Stimulated activated naive CD4-positive, alpha-beta T cell (primary cell): ENCODE measurements at places on chromosomes 2 and 18.

DNA sequence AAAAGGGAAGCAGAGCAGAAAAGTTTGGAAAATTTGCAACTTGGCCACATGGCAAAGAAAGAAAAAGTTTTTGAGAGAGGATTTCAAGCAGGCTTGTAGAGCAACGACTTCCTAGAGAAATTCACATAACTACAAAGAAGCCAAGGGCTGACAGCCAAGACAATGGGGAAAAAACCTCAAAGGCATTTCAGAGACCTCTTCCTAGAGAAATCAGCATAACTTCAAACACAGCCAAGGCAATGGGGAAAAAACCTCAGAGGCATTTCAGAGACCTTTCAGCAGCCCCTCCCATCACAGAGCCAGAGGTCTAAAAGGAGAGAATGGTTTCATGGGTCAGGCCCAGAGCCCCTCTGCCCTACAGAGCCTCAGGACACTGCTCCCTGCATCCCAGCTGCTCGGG lies 7.2 kb downstream of the ADI1 start:
- DNase-seq: no peak

DNA sequence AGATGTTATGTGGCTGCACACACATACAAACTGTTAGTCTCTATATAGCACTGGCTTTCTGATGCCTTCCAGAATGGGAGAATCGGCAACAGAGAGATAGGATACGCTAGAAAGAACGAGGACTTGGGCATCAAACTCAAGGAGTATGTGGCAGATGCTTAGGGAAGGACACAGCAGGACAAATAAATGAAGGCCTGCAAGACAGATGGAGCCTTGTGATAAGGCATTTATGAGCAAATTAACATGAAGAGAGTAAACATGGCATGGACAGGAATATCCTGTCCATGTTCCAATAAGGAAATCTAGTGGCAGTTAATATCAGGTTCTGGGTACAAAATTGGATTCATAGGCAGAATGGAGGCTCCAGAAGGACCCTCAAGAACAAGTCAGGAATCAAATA lies 136.9 kb downstream of the SLC4A10 start:
- no peak for DNase-seq

DNA sequence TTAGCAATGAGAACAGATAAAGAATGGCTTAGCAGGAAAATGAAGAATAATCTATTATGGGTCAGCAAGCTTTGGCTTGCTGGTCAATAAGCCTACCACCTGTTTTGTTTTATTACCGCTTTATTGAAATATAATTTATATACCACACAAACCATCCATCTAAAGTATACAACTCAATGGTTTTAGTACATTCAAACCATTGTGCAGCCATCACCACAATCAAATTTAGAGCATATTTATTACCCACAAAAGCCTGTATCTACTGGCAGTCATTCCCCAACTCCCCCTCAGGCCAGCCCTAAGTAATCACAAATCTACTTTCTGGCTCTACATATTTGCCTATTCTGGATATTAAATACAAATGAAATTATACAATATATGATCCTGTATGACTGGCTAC lies 17.2 kb downstream of the PPP3R1 start:
- DNase-seq: no peak

- no peak for DNase-seq
Observed at GRCh38 chr2:100166701-100167100, 24.3 kb upstream of the AFF3 start.

DNA sequence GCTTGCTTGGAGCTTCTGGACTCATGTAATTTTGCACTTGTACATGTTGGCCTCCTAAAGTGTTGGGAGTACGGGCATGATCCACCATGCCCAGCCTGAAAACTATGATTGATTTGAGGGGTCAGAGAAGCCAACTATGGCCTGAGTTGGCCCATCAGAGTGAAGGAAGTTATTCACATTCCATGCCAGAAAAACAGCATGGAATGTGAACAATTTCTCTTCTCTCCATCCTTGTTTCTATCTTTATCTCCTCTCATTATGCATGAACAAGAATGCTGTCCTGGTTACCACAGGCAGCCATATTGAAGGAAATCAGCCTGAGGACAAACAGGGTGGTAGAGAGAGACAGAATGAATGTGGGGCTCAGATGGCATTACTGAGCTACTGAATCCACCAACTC lies 3.5 kb upstream of the CD226 start:
- no peak for DNase-seq

GRCh38 chr2:43312755-43313641 lies 86.6 kb upstream of the ZFP36L2 start:
- no peak for DNase-seq

DNA sequence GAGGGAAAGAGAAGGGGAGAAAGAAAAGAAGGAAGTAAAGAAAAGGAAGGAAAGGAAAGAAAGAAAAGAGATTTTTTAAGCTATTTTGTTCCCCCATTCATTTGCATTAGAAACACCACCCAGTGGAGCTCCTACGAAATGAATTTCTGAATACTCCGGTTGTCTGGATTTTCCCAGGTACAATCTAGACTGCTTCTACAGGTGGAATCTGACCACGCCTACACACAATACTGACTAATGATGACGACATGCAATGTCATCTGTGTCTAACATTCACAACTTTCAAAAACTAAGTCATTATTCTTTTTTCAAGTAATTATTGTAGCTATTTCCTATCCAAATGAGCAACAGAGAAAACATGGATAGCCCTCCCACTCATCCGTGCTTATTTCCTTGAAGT lies 121.7 kb downstream of the ZNF516 start:
- DNase-seq: no peak

- no peak for DNase-seq
Observed at GRCh38 chr18:21146016-21146415, 34.4 kb upstream of the ROCK1 start.

DNA sequence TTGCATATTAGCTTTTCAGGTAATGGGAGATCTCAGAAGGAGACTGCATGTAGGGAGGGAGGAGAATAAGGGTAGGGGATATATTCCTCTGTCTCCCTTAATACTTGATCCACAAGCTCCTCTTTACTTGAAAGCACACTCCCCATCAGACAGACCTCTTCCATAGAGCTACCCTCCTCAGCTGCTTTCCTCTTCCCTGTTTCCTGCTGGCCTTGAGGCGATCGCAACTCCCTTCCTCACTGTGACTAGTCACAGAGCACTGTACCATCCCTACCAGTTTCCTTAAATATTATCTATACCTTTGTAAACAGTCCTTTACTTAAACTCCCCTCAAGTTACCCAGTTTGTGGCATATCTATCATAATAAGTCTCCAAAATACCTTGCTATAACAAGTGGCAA lies 10.9 kb downstream of the ROCK1 start:
- DNase-seq: no peak

DNA sequence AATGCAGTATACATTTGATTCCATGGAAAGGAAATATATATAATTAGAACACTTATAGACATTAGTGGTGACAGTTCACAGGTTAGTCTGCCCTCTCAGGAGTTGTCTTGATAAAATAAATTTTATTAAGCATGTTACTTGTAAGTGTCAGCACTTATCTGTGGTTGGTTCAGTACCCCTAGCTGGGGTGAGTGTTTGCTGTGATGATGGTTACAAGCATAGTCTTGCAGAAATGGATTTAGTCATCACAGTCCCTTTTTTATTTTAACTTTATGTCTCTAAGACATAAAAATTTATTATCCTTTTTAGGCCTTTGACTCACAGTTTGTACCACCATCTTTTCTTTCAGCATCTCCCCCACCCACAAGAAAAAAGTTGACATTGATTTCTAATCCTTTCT lies 52.1 kb downstream of the NCK2 start:
- DNase-seq: no peak

GRCh38 chr2:174012347-174013314 lies 47.5 kb upstream of the SP3 start:
- no peak for DNase-seq

DNA sequence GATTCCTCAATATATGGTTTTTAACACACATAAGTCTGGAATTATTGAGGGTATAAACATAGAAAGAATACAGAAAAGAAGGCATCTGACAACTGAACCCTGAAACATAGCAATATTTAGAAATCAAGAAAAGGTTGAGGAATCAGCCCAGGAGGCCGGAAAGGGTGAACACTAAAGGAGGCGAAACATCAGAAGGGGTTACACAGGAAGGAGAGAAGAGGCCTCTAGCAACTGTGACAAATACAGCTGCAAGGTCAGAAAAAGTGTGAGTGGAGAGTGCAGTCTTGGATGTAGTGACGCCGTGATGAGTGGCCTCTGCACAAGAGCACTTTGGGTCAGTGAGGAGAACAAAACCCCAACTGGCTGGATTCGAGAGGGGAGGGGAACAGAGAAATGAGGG lies 70.7 kb downstream of the SLC9A2 start:
- DNase-seq: no peak

DNA sequence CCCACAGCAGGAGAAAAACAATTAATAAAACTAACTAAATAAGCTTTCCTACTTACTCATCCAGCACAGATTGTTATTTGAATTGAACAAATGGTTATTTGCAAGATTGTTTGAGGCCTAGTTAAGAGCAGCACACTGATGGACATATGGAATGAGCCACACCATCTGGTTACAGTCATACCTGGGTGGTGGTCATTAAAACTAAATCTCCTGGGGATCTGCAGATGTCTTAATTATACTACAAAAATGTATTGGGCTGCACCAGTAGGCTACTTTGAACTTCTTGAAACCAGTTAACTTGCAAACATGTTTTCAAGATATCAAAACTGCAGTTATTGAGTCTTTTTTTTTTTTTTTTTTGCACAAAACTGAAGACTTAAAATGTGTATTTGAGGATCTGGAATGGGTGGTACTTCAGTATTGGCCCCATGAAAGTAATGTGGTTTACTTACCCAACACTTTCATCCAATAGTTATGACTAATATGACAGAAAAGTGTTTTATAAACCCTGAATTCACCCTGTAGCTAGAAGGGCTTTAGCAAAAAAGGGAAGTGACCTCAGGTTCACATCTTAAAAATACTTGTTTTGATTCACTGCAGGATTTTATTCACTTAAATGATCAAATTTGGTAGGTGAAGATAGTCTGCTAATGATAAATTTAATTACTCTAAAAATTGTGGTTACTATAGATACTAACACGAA lies 10.8 kb downstream of the AGFG1 start:
- DNase-seq: no peak

- no peak for DNase-seq
Observed at GRCh38 chr18:59357928-59358327, 1.1 kb downstream of the LMAN1 start.

DNA sequence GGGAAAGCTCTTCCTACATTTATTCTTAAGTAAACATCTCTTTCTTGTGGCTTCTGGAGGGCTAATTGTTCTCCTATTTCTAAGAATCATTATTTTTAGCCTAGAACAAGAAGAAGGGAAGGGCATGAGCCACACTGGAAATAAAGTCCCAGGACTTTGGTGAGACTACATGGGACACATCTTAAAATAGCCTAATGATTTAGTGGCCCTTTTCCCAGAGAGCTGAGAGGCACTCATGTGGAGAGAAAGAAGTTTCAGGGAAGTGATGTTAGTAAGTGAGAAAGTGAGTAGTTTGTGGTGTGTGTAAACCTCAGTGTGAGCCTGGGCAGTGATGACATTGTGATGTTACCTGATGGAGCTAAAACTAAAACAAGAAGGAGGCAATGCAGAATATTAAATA lies 14.6 kb downstream of the ITGA4 start:
- no peak for DNase-seq

GRCh38 chr2:157572725-157573124 lies 55.9 kb downstream of the ACVR1C start:
- no peak for DNase-seq

GRCh38 chr18:48777744-48778116 lies 173.0 kb downstream of the SMAD7 start:
- DNase-seq: no peak

DNA sequence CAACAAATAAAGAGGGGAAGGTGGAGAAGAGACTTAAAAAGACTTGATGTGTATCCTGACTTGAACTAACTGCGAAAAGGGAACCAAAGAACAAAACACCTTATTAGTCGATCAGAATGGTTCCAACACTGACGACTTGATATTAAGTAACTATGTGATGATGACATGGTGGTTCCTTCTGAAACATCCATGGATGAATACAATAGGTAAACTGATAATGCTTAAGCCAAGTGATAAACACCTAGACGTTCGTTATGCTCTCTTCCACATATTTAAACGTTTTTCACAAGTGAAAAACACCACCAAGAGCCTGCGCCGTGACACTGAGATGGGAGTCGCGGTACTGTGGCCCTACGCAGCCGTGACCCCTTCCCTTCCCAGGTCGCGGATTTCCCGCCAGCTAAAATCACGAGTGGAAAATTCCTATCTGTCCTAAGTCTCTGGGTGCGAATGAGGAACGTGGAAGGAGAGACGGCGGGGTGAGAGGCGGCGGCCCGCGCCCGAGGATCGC lies 797 bp downstream of the TTC32 start:
- no peak for DNase-seq

- no peak for DNase-seq
Observed at GRCh38 chr18:60861575-60861974, 471.7 kb upstream of the CDH20 start.

GRCh38 chr18:9563331-9563730 lies 51.0 kb downstream of the PPP4R1 start:
- no peak for DNase-seq

DNA sequence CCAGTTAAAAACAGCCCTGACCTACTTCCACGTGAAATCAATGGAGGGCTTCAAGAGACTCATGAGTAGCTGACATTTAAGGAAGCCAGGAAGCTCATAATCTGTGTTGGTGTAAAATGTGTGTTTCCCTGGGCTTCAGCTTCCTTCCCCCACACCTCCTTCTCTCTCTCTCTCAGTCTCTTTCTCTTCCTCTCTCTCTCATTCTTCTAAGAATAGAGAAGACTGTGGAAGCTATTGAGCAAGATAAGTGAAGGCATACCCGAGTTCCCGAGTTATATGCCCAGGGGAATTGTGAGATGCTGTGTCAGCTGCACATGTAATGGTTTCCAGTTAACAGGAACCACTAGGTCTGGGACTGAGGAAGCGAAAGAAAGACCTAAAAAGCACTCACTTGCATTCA lies 199.4 kb downstream of the NYAP2 start:
- no peak for DNase-seq

- no peak for DNase-seq
Observed at GRCh38 chr2:42795841-42796301, 3.5 kb upstream of the HAAO start.

DNA sequence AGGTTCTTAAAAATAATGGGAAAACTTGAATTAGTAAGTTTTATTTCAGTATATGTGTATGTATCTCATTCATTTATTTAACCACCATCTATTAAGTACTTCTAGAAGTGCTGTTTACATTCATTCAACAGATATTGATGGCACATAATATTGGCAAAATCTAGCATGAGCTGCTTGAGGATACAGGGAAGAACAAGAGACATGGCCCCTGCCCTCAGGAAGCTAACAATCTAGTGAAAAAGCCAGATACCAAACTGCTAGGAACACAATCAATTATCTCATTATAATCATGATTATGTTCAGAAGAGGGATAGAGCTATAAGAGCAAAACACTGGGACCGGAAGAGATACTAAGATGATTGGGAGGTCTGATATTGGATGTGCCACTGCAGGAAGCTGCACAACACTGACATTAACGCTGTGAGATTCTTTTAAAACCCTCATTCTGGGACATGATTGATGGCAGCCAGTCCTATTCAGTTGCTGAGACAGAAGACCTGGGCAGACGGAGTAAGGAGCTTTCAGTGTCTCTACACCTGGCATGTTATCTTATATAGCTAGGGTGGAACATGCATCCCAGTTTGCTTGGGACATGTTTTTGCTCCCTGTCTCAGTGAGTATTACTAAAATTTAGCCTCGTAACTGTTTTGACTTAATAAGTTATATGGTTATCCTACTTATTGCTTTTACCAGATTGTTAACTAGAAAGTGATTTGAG lies 314.1 kb downstream of the STK39 start:
- DNase-seq: no peak

GRCh38 chr2:214217599-214217998 lies 193.3 kb upstream of the VWC2L start:
- DNase-seq: no peak

GRCh38 chr2:102072741-102073140 lies 69.8 kb upstream of the IL1R1 start:
- DNase-seq: no peak
